CD4-positive, alpha-beta T cell treated with Interleukin-6 at 100 ng/mL for 8 hours (primary cell): ENCODE measurements at places on chromosomes 3 and 15.

DNA sequence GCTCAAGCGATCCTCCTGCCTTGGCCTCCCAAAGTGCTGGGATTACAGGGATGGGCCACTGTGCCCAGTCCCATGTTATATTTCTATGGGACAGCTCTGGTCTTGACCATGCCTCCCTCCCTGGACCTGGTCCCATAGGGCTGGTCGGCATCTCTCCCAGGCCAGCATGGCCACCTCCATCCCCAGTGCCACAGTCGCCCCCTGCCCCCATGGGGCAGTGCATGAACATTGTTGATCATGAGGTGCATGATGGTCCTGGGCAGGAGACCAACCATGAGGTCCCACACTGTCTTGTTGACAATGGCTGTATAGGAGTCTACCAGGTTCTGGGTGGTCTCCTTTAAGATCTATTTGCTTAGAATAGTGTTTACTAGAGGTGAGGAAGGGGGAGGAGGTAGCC is 6.5 kb downstream of the RPS17 start:
- no peak for DNase-seq

- DNase-seq = no peak
These were observed 82.2 kb downstream of the SSR3 start for GRCh38 chr3:156472684-156473083.

GRCh38 chr3:151445273-151446001 is 15.4 kb downstream of the IGSF10 start:
- no peak for DNase-seq

DNA sequence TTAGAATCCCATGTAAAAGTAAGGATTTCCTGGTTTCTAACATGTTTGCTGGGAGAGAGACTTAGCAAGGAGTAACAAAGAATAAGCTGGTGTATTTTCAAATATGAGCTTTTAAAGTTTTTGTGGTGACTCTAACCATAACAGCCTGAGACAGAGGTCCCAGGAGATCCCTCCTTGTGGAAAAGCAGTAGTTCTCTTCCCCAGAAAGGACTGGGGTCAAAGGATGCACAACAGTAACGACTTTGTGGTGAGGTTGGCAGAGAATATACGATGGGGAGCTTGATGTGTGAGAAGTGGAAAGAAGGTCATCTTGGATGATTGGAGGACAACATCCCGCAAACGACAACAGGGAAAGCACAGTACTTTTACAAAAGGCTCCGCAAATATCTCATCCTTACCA is 38.2 kb downstream of the ABHD5 start:
- DNase-seq = no peak

DNA sequence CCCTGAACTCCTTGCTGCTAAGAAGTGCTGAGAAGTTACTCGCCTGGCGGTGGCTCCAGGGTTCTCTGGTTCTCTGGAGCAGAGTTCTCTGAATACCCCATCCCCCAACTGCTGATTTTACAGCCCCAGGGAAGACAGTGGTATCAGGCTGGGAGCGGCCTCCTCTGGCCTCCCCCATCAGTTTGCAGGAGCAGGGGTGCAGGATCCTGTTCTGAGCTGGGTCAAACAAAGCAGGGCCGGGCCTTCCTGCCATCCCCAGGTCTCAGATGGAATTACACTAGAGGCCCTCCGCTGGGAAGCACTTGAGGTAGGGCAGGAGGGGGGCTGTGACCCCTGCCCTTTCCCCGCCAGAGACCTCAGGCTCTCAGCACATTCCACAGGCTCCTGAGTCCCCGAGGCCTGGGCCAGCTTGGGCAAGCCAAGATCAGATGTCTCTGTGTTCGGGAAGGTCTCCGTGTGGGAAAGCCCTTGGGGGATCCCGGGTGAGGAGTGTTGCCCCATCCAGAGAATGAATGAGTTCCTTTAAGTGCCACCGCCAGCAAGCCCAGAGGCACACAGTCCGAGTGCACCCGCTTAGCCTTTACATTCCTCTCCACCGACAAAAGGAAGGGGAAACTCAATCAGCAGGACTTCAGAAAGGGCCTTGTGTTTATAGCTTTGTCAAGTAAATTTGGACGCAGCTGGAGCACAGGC is 149.9 kb downstream of the LRRK1 start:
- DNase-seq = no peak

DNA sequence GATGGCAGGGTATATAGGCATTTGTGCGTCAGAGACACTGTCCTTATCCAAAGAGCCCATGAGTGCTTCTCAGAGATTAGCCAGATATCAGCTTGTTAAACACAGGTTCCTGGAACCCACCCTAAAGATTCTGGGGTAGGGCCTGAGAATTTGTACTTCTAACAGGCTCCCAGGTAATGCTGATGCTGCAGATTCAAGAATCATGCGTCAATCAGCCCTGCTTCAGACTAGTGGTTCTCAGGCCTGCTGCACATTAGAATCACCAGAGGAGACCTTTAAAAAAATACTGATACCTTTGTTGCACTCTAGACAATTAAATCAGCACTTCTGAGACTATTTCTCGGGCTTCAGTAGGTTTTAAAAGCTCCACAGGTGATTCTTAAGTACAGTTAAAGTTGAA is 369.5 kb downstream of the MFSD1 start:
- no peak for DNase-seq

GRCh38 chr15:56293495-56294292 is 50.0 kb upstream of the RFX7 start:
- no peak for DNase-seq
